ENCODE measurements at places on chromosomes 2 and 18.
A peak's percentile ranks its signal among the peaks of the same experiment; 100 is the strongest.

DNA sequence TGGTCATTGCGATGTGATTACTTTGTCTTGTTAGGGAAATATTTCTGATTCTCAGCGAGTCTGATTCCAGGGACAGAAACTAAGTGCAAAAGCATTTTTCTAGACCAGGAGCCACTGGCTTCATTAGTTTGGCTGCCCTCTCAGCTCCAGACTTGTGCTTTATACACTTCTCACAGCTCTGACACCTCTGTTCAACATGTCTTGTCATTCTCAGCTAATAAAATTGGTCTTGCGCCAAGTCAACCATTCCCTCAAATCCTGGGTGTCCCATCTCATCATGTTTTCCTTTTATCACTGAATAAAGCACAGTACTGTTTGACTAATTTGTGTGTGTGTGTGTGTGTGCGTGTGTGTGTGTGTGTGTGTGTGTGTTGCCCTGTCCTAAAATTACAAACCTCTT lies 215.5 kb upstream of the EPHA4 start:
- DNase-seq, result no peak

DNA sequence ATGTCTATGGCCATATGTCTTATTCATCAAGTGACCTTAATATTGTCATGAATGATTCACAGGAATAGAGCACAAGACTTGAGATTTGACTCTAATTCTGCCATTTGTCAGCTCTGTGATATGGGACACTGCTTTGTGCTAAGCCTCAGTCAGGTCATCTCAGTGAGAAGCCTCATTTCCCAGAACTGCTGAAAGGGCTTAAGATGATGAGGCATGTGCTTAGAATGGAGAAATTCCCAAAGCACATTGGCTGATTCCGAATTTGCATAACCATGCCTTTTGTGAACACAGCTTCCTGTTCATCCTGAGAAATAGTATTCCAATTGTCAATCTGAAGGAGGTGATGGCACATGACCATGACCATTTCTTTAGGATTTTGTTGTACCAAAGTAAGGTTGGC lies 218.1 kb downstream of the ALK start:
- DNase-seq, result no peak

DNA sequence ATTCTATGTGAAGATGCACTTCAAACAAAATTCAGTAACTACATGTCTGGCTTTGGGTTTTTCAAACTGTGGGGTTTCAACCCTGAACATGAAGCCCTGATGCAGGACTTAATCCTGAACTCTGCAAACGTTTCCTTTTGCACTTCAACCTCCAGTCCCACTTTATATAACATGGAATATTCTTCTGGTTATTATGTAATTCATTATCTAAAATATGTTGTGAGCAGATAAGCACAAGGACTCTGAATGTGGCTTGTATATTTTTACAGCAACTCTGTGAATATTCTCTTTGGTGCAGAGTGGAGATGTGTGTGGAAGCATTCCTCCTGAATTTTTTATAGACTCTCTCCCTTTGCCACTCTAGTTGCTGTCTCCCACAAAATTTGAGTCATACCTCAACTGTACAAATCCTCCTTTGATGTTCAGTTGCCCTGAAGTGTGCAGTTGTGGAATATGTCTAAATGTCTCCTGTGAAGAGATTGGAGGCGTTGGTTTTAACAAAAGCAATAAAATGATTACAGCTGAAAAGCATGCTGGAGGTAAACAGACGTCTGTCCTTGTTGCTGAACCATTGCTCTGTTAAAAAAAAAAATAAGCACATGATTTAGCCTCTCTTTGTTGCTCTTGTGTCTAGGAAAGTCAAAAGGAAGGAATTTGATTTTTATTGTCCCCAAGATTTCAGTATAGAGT lies 205.1 kb upstream of the NRP2 start:
- no peak for DNase-seq

DNA sequence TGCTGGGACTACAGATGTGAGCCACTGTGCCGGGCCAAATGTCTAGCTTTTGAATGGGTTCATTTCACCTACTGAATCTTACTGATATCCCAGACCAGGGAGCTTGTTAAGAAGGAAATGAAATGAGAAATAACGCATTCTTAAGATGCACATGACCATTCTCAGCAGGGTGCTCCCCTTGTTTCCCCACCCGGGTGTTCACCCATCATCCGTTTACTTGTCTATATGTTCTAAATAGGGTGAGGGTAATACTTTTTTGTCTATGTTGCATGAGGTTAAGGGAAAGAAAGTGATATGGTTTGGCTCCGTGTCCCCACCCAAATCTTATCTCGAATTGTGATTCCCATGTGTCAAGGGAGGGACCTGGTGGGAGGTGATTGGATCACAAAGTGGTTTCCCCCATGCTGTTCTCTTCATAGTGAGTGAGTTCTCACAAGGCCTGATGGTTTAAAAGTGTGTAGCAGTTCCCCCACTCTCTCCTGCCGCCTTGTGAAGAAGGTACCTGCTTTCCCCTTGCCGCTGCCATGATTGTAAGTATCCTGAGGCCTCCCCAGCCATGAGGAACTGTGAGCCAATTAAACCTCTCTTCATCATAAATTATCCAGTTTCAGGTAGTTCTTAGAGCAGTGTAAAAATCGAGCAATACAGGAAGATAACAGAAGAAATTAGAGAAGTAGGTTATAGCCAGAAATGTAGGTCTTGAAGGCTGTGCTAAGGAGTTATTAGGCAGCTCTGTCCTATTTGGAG lies 129.1 kb downstream of the DDX1 start:
- DNase-seq, result no peak

DNA sequence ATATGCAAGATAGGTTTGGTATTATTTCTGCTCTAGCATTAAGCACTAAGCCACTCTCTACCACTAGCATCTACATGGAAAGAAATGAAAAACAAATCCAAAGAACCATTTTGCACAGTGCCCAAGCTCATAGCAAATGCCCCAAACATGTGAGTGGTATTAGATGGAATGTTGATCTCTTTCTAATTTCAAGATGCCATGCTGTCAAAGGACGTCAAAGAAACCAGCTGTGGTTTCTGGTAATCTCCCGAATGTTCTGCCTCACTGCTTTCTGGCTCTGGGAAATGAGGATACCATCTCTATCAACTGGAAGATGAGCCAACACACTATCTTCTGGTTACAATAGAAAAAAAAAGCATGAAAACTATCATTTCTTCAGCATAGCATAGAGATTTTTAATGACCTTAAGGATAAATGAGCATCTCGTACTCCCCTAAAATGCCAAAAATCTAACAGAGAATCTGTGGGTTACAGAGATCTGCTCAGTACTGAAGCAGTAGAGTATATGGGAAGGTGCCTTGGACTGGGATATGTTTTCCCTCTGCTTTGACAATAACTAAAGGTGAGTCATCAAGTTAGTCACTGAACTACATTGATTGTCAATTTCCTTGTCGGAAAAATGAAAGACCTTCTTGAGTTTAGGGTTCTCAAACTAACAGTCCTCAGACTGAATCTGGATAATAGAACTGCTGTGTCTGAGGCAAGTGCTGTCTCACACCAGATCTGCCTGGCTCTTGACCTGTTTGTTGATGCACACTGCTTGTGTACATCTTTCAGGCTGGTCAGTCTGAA lies 244.8 kb upstream of the NCKAP5 start:
- DNase-seq, result no peak

- no peak for DNase-seq
These were observed 588 bp downstream of the OTX1 start for GRCh38 chr2:63051042-63051794.

DNA sequence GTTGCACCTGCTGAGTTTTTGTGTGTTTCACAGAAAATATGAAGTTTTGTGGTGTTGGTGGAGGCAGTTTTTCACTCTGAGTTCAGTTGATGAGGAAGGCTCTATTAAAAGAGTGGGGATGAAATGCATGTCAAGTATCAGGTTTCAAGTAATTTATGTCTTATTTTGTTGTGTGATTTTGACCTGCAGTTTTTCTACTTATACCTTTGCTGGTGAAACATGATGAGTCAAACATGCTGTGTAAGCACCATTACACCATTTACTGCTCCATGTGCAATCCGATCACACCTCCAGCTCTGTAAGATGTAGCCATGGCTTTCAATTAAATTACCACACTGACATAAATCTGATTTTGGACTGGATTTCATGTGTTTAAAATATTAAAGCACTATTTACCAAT lies 174.5 kb upstream of the ZEB2 start:
- DNase-seq, result no peak

GRCh38 chr2:25129901-25130520 lies 38.4 kb downstream of the POMC start:
- no peak for DNase-seq

DNA sequence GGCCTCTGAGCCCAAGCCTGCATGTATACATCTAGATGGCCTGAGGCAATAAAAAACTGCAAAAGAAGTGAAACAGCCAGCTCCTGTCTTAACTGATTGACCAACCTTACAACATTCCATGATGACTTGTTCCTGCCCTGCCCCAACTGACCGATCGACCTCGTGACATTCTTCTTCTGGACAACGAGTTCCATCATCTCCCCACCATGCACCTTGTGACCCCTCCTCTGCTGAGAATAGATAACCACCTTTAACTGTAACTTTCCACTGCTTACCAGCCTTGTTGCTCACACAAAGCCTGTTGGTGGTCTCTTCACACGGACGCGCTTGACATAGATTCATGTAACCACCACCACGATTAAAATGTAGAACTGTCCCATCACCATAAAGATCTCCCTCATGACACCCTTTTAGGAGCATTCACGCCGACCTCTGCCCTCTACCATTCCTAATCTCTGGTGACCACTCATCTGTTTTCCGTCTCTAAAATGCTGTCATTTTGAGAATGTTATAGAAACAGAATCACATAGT lies 120.1 kb upstream of the REV1 start:
- DNase-seq, result no peak

DNA sequence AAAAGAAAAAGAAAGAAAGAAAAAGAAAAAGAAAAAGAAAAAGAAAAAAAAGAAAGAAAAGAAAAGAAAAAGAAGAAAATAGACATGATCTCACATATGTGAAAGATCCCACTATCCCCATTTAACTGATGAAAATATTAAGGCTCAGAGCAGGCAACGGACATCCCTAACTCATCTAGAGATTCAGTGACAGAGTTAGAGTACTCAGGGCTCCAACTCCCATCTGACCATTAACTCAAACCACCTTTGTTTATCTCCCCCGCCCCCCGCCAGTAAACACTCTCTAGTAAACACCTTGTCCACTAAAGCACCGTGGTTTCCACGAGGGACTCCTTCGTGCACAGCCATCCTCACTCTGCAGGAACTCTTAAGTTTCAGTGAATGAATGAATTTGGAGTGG lies 142.9 kb downstream of the TGIF1 start:
- no peak for DNase-seq

DNA sequence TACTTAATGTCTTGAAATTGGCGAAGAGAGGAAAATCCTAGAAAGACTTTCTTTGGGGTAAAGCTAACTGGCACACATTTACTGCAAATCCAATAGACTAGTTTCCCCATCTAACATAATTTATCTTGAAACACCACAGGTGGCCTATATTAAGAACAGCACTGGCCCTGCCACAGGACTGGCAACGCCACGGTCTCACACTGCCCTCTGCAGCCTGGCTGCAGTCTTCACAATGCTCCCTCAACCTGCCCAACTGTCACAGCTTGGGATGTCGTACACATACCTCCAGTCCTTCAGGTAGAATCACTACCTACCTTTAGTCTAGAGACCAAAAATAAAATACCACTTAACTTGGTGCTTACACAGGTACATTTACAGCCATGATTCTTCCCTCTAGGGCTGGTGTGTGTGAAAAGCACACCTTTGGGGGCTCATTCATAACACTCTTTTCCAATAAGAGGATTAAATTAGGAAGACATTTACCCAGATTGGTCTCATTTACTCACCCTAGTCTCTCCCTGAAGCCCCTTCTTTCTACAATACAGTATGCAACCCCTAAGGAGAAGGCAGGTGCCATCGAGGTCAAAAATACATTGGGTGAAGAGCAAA lies 222.2 kb downstream of the C1D start:
- peak; percentile 77 for DNase-seq

- no peak for DNase-seq
These were observed 194.4 kb downstream of the SLC8A1 start for GRCh38 chr2:40257340-40258134.

DNA sequence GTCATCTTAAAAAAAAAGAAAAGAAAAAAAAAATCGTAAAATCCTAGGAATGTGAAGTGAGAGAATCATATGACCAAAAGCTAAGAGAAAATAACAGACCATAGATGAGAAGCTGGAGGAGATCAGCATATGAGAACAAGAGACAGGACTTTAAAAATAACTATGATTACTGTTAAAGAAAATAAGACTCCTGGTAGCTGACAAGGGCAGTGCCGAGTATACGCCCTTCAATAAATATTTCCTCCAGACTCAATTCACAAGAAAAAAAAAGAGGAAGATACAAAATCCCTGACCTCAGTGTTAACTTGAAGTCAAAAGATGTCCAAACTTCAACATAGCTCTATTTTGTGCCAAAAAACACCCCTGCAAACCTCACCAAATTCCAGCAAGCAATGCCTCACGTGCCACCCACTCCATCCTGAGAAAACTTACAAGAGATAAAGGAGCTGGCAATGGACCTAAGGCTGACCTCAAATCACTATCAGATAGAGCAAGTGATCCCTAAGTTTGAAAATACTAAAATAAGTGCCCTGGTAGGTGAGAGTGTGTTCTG lies 817.2 kb downstream of the SOCS6 start:
- no peak for DNase-seq

- no peak for DNase-seq
These were observed 675.6 kb upstream of the CELF4 start for GRCh38 chr18:38241216-38241615.

GRCh38 chr2:83899271-83899670 lies 559.8 kb downstream of the SUCLG1 start:
- no peak for DNase-seq

GRCh38 chr2:46351098-46351749 lies 54.0 kb downstream of the EPAS1 start:
- DNase-seq, result no peak

- peak; percentile 22 for DNase-seq
These were observed 122.7 kb downstream of the COL6A3 start for GRCh38 chr2:237291138-237291792.

DNA sequence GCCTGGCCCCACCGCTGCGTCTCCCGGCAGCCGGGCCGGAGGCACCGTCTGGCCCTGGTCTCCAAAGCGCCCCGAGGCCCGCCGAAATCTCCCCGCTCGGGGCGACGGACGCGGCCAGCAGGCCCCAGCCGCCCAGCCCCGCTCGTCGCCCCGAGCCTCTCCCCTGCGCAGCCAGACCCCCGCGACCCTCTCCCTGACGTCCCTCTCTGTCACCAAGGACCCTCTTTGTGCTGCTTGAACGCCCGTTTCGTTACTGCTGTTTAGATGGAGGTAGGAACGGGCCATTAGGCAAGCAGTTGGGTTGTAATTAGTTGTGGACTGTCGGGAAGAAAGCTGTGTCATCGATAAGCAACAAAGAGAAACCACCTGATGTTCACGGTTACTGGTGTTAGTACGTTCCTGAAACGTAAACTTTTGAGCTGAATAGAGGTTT lies 686 bp downstream of the UBXN4 start:
- DNase-seq, result peak; percentile 60

- no peak for DNase-seq
These were observed 220.7 kb downstream of the TPGS2 start for GRCh38 chr18:36608107-36608506.

- no peak for DNase-seq
These were observed 3.2 kb upstream of the SH3RF3 start for GRCh38 chr2:109125593-109126500.

- DNase-seq, result peak; percentile 63
These were observed 8.7 kb downstream of the TMEM198 start for GRCh38 chr2:219552382-219553167.

GRCh38 chr2:51791496-51791895 lies 759.6 kb upstream of the NRXN1 start:
- DNase-seq, result no peak
